ENCODE measurements at places on chromosomes 11 and 22. TPM values are rescaled to one million over a fixed set of nuclear protein-coding genes. Genes with fewer than 3 reads are reported as not detected.

DNA sequence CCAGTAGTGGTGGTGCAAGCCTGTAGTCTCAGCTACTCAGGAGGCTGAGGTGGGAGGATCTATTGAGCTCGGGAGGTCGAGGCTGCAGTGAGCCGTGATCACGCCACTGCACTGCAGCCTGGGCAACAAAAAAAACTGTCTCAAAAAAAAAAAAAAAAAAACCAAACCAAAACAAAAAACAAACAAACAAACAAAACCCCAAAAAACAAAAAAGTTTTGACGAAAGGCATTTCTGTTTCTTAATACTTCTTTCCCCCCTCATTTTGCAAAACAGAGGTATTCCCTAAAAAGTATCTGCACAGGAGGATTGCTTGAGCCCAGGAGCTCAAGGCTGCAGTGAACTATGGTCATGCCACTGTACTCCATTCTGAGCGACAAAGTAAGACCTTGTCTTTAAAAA is 11.2 kb downstream of the HIRA start:
- DNase-seq = no peak

GRCh38 chr22:33737662-33738061 is 182.6 kb downstream of the LARGE1 start:
- no peak for DNase-seq

GRCh38 chr11:126159719-126160344 is 51.6 kb downstream of the RPUSD4 start:
- no peak for DNase-seq

OLFML1 gene
- total RNA-seq = 4.0 TPM

APOA1 gene
- total RNA-seq = 1.6 TPM

- DNase-seq = no peak
These were observed 61.0 kb upstream of the GLYATL1B start for GRCh38 chr11:59025097-59025496.

GRCh38 chr11:42025121-42025803 is 565.8 kb upstream of the LRRC4C start:
- DNase-seq = no peak

CHRDL2 gene
- total RNA-seq = not detected

DNA sequence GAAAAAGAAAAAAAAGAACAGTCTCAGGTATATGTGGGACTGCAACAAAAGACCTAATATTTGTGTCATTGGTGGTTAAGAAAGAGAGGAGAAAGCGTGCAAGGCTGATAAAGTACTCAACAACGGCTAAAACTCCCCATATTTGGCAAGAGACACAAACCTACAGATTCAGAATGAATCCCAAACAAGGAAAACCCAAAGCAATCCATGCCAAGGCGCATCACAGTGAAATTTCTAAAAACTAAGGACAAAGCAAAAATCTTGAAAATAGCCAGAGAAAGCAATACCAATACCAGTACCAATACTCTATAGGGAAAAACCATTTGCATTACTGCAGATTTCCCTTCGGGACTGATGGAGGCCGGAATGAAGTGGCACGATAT is 32.4 kb upstream of the SEPTIN5 start:
- DNase-seq = no peak

OR52N4 gene
- total RNA-seq = not detected

DNA sequence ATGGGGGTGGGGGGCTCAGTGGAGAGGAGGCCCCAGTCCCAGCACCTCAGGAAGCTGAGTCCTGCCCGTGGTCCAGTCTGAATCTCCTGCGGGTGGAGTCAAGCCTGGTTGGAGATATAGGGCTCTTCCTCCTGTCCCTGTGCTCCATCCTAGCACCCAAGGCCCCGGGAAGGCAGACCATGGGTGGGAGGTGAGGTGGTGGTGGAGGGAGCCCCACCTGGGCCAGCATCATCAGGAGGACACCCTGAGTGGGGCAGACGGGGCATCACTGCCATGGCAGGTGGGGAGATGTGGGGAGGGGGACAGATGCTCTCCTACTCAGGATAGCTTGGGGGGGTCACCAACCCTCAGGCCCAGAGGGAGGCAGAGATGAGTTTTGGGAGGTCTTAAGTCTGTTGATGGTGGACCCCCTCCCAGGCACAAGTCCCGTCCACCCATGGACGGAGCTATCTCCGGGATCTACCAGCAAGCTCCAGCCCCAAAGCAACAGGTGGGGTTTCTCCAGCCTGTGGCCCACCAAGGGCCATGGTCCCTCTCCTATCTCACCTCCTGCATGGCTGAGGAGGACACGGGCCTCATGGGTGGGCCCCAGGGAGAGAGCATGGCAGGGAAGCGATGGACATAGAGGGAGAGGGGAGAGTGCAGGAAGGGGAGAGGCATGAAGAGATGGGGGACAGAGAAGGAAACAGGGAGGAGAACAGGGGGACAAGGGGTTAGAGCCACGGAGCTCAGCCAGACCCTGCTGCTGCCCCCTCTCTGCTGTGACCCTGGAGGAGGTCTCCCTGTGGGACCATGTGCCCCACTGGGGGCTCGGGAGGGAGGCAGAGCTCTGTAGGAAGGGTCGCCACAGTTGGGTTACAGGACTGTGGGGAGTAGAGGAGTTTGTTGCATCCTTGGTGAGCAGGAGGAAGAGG is 1.3 kb downstream of the MRGPRE start:
- no peak for DNase-seq

DNA sequence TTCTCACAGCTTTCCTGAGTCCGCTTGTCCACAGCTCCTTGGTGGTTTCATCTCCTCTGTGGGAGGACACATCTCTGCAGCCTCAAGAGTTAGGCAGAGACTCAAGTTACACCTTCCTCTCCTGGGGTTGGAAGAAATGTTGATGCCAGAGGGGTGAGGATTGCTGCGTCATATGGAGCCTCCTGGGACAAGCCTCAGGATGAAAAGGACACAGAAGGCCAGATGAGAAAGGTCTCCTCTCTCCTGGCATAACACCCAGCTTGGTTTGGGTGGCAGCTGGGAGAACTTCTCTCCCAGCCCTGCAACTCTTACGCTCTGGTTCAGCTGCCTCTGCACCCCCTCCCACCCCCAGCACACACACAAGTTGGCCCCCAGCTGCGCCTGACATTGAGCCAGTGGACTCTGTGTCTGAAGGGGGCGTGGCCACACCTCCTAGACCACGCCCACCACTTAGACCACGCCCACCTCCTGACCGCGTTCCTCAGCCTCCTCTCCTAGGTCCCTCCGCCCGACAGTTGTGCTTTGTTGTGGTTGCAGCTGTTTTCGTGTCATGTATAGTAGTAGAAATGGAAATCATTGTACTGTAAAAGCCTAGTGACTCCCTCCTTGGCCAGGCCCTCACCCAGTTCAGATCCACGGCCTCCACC is 11.7 kb downstream of the RASD2 start:
- DNase-seq = no peak

DNA sequence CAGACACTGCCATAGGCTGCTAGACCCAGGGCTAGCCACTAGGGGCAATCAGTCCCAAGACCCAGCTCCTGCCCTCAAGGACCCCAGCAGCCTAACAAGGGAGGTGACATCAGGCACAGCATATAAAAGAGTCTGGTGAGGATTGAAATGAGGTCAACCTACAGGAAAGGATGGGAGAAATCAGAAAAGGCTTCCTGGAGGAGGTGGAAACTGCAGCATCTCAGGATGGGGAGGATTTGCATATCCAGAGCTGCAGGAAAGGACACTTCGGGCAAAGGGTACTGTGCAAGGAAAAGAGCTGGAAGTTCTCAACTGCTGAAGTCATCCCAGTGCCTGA is 2.9 kb upstream of the ARFGAP2 start:
- no peak for DNase-seq

DNA sequence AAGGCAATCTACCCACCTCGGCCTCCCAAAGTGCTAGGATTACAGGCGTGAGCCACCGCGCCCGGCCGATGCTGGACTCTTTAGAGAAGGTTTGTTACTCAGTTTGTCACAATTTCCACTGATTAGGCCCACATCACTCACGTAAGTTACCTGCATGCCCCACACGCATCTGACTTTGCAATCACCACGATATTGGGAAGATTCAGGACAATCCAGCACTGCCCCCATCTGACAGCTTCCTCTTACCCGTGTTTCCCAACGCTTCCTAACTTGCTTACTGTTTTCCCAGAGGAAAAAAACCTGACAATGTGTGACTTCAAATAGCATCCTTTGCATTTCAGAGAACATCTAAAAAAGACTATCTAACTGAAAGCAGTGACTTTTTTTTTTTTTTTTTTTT is 21.8 kb upstream of the EIF3M start:
- no peak for DNase-seq

- peak; percentile 86 for DNase-seq
These were observed 4.2 kb downstream of the HRAS start for GRCh38 chr11:530960-531831.

DNA sequence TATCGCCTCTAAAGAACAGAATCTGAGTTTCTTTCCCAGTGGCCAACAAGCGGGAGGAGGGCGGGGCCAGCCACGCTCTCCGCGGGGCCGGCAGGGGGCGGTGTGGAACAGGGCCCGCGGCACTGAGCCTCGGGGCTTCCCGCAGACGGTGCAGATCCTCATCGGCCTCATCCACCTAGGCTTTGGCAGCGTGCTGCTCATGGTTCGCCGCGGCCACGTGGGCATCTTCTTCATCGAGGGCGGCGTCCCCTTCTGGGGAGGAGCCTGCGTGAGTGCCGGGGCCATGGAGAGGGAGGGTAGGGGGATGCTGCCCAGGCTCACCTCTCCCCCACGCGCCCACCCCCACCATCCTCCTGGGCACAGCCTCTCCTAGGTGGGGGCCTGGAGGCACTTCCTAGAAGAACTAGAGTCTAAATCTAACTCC is 10.7 kb downstream of the MS4A15 start:
- DNase-seq = no peak

- DNase-seq = no peak
These were observed 6.6 kb upstream of the MS4A18 start for GRCh38 chr11:60717956-60718355.

- no peak for DNase-seq
These were observed 32.2 kb downstream of the TRMU start for GRCh38 chr22:46367707-46368191.

MS4A1 gene
- not detected for total RNA-seq

OR5W2 gene
- not detected for total RNA-seq

DNA sequence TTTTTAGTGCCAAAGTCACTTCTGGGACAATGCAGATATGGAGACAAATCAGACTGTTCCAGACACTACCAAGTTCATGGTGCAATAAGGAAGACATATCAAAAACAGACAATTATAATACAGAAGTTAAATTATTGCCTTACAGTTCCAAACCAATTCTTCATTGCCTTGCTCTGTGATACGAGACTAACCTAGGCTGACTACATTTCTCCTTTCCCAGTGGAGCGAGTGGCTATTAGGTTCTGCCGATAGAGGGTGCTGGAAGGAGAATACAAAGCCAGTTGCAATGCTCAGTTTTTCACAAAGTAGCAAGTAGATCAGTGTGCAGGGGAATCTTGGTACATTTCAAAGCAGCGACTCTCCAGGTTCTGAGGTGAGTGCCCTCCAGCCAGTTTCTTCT is 67.8 kb downstream of the FAM168A start:
- no peak for DNase-seq

DNA sequence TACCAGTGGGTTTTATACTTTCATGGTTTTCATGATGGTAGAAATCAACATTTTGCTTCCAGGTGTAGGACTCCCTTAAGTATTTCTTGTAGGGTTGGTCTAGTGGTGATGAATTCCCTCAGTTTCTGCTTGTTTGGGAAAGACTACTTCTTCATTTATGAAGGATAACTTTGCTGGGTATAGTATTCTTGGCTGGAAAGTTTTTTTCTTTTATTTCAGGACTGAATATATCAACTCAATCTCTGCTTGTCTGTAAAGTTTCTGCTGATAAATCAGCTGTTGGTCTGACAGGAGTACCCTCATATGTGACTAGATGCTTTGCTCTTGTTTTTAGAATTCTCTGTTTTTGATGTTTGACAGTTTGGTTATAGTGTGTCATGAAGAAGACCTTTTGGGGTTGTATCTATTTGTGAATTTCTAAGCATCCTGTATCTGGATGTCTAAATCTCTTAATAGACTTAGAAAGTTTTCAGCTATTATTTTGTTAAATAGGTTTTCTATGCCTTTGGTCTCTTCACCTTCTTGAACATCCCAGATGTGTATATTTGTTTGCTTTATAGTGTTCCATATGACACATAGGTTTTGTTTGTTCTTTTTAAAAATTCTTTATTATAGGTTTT is 95.9 kb downstream of the ENTHD1 start:
- DNase-seq = no peak

DNA sequence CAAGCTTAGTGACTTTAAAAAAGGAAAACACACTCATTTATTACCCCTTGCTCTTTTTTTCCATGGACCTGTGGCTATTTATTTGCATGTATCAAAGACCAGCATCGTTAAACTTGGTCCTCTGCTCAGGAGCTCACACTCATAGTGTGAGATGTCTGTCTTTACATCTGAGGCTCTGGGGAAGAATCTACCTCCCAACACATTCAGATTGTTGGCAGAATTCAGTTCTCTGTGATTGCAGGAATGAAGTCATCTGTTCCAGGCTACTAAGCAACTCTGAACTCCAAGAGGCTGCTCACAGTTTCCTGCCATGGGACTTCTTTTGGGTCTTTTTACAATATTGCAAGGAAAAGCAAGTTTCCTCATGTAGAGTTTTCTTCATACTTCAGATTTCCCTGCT is 138.8 kb downstream of the LRRC4C start:
- no peak for DNase-seq

GRCh38 chr22:47372596-47373385 is 610.3 kb downstream of the TBC1D22A start:
- peak; percentile 53 for DNase-seq

- no peak for DNase-seq
These were observed 20.4 kb upstream of the C11orf87 start for GRCh38 chr11:109401545-109401944.

DNA sequence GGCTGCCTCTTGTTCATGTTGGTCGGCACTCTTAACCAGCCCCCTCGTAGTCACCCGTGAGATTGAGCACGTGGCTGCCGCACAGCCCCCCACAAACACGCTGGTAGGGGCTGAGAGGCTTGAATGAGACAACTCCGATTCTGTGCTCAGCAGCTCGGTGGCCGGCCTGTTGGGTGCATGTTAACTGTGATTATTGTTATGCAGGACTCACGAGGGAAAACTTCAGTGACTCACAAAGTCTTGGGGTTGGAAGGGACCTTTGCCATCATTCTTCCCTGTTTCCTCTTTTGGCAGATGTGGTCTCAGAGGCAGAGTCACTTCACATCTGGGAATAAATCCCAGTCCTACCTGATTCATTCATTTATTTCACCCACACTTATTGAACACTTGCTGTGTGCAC is 75.2 kb downstream of the ADAMTS15 start:
- DNase-seq = peak; percentile 89

DNA sequence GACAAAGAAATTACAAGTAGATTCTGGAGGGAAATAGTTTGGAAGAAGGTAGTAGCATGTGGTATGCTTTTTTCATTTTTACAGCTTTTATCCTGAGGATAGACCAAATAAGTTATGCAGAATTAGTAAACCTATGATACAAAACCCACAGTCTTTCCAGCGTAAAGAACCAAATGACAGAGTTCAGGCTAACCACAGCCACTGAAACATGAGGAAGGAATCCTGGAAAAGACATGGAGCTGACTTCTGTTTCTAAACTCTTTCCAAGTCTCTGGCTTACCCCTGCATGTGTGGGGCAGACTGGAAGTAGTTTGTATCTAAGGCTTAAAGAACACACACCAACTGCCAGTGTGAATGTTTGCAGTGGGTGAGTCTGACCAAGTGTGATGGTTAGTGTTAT is 258.4 kb upstream of the TENM4 start:
- DNase-seq = no peak

OR5B17 gene
- total RNA-seq = not detected

LRRC10B gene
- 0.76 TPM for total RNA-seq

DBX1 gene
- not detected for total RNA-seq

Data from lower leg skin (tissue), 4 donors.